ENCODE measurements at places on chromosomes 1 and 21.

DNA sequence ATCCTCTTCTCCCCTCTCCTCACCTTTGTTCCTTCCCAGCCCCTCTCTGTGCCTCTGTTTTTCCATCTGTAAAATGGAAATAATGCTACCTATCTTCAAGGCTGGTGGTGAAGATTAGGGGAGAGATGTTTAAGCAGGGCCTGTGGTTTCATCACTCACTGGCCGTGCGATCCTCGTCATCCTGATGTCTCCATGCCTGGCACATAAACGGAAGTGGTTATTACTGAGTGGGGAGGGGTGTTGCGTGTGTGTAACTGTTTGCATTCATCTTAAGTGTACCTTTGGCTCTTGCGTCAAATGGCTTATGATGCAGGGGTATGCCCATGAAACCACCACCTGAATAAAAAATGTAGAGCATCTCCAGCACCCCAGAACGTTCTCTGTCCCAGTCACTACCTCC is 17.2 kb upstream of the C1QA start:
- DNase-seq = no peak

DNA sequence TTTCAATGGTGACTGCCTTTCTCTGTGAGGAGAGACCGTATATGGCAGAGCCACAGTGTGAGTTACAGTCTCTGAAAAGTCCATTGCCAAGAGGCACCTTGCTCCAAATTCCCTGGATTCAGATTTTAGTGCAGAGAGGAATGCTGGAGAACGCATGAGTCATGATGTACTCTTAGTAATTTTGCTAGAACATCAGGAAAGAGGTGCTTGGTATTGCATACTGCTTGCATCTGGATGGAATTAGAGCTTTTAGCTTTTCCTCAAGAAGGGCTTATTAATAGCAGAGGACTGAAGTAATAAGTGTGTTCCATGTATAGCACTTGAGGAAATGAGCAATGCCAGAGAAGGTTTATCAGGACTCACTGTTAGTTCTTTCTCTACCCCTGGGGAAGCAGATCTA is 40.5 kb upstream of the AKT3 start:
- no peak for DNase-seq

DNA sequence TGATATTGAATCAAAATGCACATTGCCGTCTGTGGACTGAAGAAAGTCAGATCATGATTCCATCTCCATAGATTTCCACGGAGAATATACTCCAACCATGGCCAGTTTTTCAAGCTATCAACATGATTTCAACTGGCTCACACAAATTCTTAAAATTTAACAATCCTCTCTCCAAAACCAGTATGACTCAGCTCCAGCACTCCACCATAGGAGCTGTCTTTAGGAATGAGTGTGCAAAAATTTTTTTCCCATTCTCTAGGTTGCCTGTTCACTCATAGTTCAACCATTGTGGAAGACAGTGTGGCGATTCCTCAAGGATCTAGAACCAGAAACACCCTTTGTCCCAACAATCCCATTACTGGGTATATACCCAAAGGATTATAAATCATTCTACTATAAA is 40.8 kb downstream of the RGL1 start:
- no peak for DNase-seq

DNA sequence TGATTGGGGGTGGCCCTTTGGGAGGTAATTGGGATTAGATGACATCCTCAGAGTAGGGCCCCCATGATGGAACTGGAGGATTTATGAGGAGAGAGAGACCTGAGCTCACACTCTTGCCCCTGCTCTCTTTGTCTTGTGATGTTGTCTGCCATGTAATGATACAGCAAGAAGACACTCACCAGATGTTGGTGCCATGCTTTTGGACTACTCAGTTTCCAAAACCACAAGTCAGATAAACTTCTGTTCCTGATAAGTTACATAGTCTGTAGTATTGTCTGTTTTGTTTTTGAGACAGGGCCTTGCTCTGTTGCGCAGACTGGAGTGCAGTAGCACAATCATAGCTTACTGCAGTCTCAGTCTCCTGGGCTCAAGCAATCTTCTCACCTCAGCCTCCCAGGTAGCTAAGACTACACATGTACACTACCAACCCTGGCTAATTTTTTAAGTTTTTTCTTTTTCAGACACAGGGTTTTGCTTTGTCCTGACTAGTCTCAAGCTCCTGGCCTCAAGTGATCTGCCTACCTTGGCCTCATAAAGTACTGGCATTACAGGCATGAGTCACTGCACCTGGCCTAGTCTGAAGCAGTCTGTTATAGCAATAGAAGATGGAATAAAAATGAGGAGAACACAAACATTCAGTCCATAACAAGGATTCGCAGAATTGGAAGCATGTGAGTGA is 115.0 kb upstream of the GALNT2 start:
- no peak for DNase-seq

- no peak for DNase-seq
Observed at GRCh38 chr1:99004254-99004860, 304 bp downstream of the PLPPR5 start.

DNA sequence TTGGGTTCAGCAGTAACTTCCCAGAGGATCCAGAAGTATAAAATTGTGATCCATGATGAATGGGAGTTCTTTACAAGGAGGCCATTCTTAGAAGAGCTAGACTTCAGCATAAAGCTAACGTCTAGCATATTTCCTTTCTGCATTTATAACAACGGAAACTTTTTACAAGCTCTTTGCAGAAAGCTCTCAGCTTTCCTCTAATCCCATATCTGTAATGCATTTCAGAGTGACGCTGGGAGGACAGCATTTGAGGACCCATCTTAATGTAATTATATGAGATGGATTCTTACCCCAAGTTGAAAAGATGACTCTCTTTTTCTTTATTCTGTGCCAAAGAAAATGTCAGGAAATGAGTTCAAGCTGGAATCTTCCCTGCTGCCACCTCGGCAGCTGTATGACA is 132.0 kb upstream of the CACHD1 start:
- no peak for DNase-seq

GRCh38 chr1:15296585-15297321 is 49.7 kb downstream of the FHAD1 start:
- no peak for DNase-seq

- DNase-seq = peak; percentile 63
Observed at GRCh38 chr21:33374450-33375096, 28.6 kb upstream of the IFNGR2 start.

DNA sequence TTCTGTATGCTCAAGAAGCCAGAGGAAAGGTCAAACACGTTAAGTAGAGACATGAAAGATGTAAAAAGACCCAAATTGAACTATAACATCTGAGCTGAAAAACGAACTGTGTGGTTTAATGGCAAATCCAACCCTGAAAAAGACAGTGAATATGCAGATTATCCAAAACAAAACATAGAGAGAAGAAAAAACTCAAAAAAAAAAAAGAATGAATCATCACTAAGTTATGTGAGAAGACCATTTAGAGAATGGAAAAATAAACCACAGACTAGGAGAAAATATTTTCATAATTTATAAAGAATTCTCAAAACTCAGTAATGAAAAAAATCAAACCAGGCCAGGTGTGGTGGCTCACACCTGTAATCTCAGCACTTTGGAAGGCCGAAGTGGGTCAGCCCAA is 253.3 kb downstream of the PLPP3 start:
- no peak for DNase-seq

- no peak for DNase-seq
Observed at GRCh38 chr1:22738522-22738921, 27.9 kb downstream of the EPHB2 start.
